BJ (cell line): ENCODE measurements at places on chromosomes 16 and 17.

DNA sequence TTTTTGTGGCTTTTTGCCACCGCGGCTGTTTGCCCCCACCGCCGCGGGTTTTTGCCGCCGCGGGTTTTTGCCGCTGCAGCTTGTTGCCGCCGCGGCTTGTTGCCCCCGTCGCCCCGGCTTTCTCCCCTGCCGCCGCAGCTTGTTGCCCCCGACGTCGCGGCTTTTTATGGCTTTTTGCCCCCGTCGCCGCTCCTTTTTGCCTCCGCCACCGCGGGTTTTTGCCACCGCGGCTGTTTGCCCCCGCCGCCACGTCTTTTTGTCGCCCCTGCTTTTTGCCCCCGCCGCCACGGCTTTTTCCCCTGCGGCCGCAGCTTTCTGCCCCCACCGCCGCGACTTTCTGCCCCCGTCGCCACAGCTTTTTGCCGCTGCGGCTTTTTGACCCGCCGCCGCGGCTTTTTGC lies 149.5 kb downstream of the KCNJ18 start:
- DNase-seq = no peak

- DNase-seq = no peak
Measured at GRCh38 chr16:14366447-14366846, 263.6 kb downstream of the PARN start.

DNA sequence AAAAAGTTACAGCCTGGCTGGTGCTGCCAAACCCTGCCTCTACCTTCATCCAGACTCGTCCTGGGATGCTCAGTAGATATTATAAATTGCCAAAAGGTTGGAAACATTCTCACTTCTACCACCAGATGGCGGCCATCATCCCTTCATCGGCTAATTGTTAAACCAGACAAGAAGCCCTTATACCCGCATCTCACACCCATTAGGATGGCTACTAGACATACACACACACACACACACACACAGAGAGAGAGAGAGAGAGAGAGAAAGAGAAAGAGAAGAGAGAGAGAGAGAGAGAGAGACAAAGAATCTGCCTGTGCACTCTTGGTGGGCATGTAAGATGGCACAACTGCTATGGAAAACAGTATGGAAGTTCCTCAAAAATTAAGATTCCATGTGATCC lies 15.0 kb upstream of the SCIMP start:
- DNase-seq = peak; percentile 19

- DNase-seq = no peak
Measured at GRCh38 chr17:50922107-50922506, 56.0 kb upstream of the TOB1 start.

DNA sequence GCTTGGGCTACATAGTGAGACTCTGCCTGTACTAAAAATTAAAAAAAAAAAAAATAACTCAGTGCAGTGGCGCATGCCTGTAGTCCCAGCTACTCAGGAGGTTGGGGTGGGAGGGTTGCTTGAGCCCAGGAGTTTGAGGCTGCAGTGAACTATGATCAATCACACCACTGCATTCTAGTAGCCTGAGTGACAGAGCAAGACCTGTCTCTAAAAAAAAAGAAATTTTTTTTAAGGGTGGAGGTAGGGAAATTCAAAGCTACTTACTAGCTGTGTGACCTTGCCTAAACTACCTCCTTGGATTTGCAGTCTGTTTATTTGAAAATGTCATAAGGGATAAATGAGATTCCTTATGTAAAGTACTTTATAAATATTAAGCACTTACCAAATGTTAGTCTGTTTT lies 3.4 kb upstream of the SMPD3 start:
- no peak for DNase-seq

GRCh38 chr16:86446279-86446678 lies 64.0 kb upstream of the FOXF1 start:
- DNase-seq = no peak

GRCh38 chr17:18139949-18140348 lies 31.4 kb downstream of the MYO15A start:
- DNase-seq = no peak

DNA sequence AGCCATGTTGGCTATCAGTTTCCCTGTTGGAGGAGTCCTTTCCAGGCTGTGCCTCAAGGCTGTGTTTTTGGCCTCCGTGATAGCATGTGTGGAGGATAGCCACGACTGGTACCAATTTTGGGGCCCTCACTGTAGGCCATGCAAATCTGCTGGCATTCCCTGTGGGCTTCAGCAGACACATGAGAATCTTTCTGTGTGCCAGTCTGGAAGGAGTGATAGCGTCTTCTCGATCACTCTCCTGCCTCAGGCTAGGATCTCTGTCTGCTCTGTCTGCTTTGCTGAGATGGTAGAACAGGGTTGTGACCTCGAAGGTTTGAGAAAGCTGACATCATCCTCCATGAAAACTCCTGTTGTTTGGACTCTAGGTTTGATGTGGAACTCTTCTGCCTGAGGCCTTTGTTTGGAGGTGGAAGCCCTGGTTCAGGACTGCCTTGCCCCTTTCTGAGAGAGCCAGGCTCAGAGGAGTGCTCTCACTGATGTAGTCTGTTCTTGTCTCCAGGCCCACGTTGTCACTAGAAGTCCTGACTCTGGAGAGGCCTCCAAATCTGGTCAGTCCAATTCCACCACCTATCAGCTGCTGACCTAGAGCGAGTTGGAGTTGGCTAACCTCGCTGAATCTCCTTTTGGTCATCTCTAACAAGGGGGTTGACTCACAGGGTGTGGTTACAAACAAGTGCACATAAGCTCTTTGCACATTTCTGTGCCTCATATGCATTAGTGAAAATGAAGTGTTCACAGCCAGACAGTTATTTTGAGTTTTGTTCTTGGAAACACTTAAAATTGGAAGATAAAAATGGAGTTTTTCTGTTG lies 12.1 kb upstream of the EDC4 start:
- DNase-seq = no peak

GRCh38 chr16:57803134-57803990 lies 1.1 kb upstream of the KIFC3 start:
- no peak for DNase-seq

GRCh38 chr17:49217651-49218413 lies 7.3 kb downstream of the ABI3 start:
- DNase-seq = no peak

- DNase-seq = no peak
Measured at GRCh38 chr16:73747328-73747727, 549.3 kb upstream of the PSMD7 start.
